Activated CD4-positive, alpha-beta T cell treated with anti-CD3 and anti-CD28 coated beads for 1 hour (primary cell): ENCODE measurements at places on chromosomes 16 and 17.

- no peak for DNase-seq
These were observed 298.4 kb downstream of the MAP2K6 start for GRCh38 chr17:69712801-69713311.

GRCh38 chr17:3594051-3594800 is 15.0 kb downstream of the TRPV1 start:
- DNase-seq: no peak

DNA sequence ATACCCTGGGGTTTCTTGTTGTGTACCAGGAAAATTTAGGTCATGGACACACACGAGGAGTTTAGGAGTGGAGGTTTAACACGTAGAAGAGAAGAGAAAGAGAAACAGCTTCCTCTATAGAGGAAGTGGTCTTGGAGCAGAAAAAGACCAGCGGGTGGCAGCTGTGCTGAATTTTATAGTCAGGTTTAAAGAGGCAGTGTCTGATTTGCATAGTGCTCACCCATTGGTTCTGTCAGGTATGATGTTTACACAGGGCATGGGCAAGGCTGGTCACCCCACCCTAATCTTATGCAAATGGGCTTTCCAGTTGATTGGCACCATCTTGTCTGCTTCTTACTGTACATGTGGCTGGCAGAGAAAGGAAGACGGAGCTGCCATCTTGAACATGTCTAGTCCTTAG is 309.0 kb downstream of the CDH13 start:
- no peak for DNase-seq

DNA sequence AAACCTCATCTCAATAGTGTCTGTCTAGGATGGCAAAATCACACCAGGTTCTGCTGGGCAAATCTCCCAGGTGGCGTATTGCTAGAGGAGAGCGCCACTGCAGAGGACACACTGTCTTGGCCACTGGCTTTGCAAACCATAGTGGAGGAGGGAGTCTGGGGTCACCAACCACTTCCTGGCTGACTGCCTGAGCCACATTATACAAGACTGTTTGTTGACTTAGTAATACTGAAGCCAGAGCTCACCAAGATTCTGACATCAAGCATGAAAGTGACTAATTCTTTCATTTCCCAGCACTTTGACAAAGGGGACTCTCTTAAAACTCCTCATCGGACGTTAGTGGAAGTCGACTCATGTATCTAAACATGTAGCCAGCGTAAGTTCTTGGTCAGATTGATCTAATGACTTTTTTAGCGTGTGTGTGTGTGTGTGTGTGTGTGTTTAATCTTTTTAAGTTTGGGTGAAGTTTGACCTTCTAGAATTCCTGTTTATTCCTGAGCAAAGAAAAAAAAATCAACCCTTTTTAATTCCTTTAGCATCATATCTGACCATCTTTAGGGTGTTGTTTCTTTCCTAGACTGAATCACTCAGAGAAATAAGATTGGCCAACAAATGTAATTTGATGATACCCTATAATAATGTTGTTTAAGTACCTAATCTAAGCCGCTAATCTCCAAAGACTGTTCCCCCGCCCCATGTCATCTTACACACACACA is 13.7 kb downstream of the PITPNC1 start:
- peak; percentile 32 for DNase-seq

DNA sequence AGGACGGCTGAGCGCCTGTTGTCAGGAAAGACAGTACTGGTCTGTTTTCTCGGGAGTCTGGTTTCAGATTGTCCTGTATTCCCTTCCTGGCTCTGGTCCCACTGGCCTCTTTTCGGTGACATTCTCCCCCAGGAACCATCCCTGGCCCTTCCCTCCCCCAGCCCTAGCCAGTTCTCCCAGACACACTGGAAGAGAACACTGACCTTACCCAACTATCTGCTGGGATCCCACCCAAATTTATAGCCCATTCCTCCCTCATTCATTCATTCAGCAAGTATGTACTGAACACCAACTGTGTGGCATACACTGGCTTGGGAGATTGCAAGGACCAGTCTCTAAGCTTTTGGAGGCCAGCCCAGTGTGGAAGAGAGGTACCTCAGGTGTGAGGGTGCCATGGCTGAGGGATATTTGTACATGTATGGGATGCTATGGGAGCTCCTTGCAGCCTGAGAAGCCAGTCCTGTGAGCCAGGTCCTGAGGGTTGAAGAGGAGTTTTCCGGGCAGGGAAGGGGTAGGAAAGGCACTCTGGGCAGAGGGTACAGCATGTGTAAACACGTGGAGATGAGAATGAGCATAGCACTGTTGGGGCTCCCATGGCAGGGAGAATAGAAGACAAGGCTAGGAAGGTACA is 5.2 kb downstream of the RND2 start:
- DNase-seq: no peak

DNA sequence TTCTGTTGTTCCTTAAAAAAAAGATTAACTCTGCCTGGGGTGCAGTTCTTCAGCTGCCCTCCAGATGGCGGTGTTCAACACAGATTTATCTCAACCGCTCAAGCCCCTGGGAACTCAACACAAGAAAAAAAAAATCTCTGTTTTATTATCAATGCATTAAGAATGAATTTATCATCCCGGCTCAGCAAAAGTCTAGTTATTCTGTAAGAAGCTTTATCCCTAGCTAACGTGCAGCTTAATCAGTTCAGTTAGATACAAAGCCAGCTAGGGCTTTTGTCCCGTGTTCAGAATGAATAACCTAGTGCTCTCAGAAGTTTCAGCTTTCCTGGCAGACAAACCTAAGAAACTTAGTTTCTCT is 475.9 kb upstream of the CCL2 start:
- no peak for DNase-seq

- DNase-seq: peak; percentile 45
These were observed 14.4 kb downstream of the NDUFAF8 start for GRCh38 chr17:81253358-81254131.

GRCh38 chr17:2466931-2467330 is 44.8 kb downstream of the METTL16 start:
- DNase-seq: no peak

DNA sequence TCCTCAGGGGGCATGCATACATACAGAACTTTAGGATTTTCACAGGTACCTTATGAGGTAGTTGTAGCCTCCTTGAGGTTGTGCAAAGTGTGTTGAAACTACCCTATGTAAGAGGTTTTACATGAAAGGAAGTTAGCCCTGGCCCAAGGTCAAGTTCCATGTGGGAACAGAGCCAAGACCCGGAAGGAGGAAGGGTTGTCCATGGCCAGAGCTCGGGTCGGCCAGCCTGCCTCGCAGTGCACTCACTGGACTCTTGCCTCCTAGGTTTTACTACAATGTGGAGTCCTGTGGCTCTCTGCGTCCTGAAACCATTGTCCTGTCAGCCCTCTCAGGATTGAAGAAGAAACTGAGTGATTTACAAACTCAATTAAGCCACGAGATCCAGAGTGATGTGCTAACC is 8.2 kb downstream of the POLR2C start:
- DNase-seq: no peak

GRCh38 chr16:1070084-1070863 is 2.3 kb upstream of the SSTR5 start:
- DNase-seq: no peak

- no peak for DNase-seq
These were observed 34.1 kb downstream of the TK2 start for GRCh38 chr16:66515596-66516508.

GRCh38 chr17:19590912-19591551 is 57.4 kb downstream of the SLC47A1 start:
- no peak for DNase-seq
